ENCODE measurements at places on chromosomes 5 and 9.

DNA sequence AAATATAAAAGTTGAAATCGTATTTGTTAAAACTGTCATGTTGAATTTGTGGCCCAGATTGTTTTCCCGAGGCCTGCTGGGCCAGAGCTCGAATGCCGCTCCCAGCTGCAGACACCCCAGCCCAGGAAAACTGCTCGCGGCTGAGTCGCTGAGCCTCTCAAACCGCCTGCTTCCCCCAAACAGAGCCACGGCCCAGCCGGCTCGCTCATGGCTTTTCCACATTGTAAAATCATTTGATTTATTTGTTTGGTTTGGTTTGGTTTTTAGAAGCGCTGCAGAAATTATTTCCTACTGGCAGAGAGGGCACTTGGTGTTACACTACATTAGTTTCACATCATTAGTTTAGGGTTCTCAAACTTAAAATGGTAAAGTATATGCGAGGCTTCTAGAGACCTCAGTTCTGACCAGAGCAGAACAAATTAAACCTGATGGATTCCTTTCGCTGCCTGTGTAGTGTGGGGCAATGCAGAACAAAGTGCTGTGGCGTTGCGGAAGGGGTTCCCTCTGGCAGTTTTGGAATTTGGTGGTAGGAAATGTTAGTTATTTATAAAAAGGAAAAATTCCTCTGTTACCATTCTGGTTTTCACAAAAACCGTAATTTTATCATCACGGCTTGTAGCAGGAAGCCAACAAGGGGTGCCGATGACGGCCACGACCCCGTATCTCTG lies 156.5 kb upstream of the PITX1 start:
- DNase-seq: no peak

GRCh38 chr5:143524338-143524945 lies 121.0 kb upstream of the NR3C1 start:
- no peak for DNase-seq

- no peak for DNase-seq
Measured at GRCh38 chr9:138098908-138099791, 221.6 kb downstream of the CACNA1B start.

DNA sequence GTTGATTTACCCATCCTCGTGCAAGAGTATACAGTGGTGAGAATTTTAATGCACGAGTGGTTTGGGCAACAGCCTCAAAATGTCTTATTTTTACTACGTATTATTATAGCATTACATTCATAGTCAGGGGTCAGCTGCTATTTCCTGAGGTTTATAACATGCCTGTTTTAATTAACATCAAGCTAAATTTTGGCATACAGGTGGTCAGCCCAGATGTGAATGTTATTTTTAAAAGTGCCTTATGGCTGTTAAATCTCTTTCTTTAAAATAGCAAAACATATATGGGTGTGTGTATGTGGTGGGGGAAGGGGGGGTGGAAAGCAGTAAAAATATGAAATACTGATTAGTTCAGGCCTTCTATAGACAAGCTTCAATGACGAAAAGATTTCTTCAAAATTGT lies 424.5 kb upstream of the CLINT1 start:
- no peak for DNase-seq

DNA sequence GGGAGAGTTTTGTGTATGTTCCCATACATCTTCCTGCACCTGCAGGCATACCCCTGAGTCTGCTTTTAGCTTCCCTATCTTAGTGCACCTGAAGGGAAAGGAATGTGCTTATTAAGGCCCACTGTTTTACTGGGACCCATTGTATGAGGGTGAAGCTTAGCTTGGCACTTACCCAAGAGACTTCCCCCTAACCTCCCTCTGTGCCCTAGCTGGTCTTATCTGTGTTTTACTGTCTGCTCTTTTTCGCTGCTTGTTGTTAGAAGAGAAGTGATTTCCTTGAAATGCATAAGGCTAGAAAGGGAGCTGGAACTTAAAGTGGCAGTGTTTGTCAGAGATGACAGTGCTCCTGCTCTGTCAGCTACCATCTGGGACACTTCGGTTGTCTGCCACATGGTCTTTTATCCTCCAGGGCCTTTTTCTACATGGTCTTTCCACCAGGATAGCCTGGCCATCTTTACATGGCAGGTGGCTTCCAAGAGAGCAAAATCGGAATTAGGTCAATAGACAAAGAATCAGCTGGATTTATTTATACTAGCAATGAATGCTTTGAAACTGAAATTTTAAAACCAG lies 122.5 kb upstream of the SLC44A1 start:
- DNase-seq: no peak

DNA sequence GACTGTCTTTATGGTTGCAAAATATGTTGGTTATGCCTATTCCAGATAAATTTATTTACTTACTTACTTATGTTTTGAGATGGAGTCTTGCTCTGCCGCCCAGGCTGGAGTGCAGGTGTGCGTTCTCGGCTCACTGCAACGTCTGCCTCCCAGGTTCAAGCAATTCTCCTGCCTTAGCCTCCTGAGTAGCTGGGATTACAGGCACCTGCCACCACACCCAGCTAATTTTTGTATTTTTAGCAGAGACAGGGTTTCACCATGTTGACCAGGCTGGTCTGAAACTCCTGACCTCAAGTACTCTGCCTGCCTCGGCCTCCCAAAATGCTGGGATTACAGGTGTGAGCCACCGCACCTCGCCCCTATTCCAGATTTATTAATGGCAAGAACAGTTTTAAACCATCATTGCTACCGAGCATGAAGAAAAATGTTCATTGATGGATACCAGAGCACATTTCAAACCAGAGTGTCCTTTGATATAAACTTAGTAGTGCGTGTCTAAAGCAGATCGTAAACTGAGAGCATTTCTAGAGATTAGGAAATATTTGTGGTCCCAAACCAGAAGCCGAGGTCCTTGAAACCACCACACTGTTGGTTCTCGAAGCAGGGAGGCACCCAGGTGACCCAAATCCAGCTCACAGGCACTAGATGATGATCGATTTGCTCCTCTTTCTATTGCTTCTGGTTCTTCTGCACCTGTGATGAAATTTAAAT lies 85.2 kb downstream of the GRAMD2B start:
- no peak for DNase-seq

DNA sequence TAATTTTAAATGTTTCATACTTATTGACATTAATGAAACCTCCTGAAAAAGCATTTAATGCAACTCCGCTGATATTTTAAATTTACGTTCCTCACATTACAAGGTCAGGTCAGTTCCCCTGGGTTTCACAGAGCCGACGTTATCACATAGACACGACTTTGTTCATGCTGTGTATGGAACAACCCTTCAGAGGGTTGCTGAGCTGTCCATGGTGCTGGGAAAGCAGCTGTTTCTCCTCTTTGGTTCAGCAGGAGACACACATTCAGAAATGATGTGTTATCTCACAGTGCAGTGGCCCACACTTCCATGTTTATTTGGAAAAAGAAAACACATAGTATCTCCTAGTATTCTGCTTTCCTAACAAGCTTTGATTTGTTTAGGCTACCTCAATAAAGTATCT lies 53.5 kb downstream of the PPP2R2B start:
- DNase-seq: no peak

- DNase-seq: no peak
Measured at GRCh38 chr9:77975806-77976205, 55.8 kb downstream of the GNAQ start.

DNA sequence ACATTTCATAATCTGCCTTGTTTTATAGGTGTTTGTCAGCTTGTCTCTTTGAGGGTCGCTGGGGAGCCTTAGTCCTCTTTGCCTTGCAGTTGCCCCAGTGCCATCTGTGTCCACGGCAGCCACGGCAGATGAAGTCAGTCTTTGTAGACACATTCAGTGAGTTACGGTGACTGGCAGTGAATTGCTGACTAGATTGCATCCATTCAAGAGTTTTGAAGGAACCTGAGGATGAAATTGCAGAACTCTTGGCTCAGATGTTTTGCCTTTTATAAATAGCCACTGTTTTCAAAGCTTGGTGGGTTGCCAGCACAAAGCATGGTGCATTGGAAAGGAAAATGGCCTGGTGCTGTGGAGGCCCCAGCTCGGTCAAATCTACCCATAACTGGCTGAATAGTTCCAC lies 125.6 kb downstream of the TRIO start:
- no peak for DNase-seq

DNA sequence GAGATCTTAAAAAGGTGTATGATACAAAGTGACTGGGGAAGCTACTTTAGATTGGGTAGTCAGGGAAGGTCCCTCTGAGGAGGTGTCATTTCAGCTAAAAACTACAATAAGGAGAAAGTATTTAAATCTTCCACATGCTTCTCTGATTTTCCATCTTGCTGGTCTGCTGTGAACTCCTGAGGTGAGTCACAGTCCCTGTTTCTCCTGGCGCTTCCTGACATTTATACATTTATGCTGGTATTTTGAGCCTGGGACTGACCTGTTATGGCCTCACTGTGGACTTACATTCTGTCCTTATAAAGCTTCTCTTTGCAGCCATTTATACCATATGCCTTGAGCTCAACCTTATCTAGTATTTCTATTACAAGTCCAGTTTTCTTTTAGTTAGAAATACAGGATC lies 95.1 kb downstream of the MED27 start:
- DNase-seq: no peak

DNA sequence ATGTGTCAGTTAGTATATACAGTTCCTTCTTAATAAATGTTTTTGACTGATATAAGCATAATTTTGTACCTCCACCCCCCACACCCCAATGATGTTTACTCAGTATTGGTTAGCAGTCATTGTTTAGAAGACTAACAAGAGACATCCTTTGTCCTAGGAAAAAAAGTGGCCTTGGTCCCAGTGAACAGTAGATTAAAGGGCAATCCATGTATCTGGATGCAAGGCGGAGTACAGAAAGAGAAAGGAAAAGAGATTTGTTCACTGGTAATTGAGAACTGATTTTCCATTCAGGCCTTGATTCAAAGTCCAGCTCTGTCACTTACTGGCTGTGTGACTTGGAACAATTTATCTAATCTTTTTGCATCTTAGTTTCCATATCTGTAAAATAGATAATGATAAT lies 4.6 kb downstream of the RALGPS1 start:
- DNase-seq: no peak

All from effector CD4-positive, alpha-beta T cell (primary cell).